ENCODE measurements at places on chromosomes 12 and 14.

- no peak for DNase-seq
These were observed 2.9 kb upstream of the OTX2 start for GRCh38 chr14:56813143-56813551.

GRCh38 chr12:69070319-69071090, 137.5 kb upstream of the CPM start:
- peak; percentile 24 for DNase-seq

GRCh38 chr12:44889926-44890325, 13.8 kb upstream of the NELL2 start:
- no peak for DNase-seq

GRCh38 chr12:4855121-4855924, 54.4 kb upstream of the KCNA1 start:
- no peak for DNase-seq

DNA sequence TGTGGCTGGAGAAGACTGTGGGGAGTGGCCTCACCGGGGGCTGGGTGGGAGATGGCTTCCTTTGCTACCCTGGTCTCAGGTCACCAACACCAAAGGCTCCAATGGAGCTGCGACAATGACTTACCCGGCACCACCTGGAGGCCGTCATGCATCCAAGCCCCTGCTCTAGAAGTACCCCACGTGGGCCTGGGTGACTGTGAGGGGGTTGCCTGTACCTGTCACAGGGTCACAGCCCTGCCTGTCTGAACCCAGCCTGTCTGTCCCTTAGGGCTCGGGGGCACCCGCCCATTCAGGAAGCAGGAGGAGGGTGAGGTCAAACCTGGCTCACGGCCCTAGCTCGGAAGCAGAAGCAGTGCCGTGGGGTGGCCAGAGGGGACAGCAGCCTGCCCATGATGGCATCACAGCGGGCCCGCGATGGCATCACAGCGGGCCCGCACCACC, 18.9 kb downstream of the ABCB9 start:
- DNase-seq, result no peak

DNA sequence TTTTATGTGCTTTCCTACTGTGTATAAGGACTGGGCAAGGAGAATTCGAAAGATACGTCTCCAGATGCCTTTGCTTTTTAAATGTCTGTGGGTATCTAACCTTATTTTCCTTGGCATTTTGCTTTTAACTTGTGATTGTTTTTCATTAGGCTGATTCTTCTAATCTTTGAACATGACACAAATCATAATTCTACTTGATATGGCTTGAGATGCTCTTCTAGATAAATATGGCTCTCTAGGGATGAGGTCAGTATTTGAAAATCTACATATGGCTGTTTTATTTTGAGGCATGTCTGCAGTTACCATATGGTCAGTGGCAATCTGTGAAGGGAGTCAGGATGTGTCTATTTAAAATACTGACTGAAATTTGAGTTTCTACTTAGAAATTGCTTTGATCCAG, 139.2 kb downstream of the SLC2A13 start:
- no peak for DNase-seq

DNA sequence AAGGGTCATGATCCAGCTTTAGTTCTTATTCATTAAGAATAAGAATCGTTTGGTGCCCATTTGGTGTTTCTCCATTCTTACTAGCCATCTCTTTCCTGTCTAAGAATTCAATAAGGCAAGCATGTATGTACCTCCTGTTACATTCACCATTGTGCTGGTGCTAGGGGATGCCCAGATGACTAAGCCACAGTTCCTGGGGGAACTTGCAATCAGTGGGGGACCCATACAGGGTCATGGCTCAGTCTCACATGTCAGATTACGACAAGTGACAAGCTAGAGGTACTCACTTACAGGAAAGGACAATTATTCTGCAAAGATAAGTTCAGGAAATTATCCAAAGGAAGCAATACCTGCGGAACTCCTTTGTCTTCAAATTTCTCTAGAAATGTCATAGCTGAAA, 125.4 kb downstream of the STXBP6 start:
- DNase-seq, result no peak

GRCh38 chr12:55829967-55830600, 697 bp upstream of the DNAJC14 start:
- DNase-seq, result no peak

- DNase-seq, result no peak
These were observed 351.2 kb downstream of the KCNH5 start for GRCh38 chr14:62694075-62694474.

DNA sequence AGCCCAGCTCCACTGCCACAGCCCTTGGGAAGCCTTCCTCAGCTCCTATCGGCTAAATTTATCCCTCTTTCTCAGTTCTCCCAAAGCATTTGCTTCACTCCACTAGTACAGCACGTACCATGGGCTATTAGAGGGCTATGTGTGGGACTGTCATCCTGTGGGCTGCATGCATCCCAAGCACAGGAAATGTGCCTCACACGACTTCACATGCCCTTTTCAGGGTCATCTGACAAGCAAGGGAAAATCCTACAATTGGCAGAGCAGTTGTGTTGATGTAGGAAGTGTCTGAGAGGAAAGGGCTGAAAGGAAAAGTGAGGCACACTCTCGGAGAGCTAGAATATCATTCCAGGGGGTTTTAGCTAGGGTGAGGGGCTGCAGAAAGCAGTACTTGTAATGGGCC, 47.6 kb downstream of the NINJ2 start:
- no peak for DNase-seq

DNA sequence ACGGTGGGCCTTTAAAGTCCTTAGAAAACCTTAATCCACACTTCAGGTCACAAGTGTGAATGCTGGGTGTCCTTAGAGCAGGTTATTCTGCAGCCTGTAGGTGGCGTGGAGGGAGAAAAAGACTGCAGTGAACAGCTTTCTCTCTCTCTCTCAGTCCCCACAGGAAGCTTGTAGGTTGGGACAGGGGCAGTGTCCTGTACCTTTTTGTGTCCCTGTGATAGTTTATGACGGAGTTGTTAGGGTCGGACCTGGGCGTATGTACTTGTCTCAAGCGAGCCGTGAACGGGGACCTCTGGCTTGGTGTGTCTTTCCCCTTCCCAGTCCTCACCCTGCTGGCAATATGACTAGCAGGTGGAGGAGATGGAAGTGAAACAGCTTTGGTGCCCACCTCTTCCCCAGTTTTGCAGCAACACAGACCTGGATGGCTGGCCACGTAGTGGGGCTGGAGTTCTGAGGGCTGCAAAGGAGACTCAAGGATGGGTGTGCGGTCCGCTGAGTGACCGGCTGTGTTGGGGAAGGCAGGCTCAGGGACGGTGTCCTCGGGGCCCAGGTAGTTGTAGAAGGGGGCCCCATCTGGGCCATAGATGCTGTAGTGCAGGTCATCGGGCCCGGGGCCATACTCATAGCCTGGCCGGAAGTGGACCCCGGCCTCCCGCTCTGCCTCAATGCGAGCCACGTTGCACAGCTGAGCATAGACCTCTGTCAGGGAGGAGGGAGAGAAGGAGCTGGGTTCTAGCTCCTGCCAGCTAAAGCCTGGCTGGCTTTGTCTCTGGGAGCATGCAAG, 8.9 kb downstream of the ISCA2 start:
- DNase-seq, result no peak

DNA sequence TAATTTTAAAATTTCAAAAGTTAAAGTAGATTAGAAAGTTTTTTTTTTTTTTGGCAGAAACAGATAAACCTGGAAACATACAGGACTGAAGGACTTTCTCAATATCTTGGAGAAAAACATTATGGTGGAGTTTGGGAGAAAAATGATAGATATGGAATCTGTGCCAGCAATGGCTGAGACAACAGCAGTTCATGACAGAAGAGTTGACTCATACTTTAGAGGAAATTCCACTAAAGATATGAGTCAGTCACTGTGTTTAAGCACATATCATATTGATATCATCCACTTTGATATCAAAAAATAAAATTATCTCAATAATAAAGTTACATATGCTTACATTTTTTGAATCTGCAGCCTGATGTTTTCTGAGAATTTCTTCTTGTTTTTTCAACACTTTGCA, 193.9 kb upstream of the OR4E1 start:
- no peak for DNase-seq

GRCh38 chr12:44589697-44590096, 286.4 kb downstream of the NELL2 start:
- no peak for DNase-seq

- no peak for DNase-seq
These were observed 14.9 kb upstream of the NFKBIA start for GRCh38 chr14:35419429-35419841.

- no peak for DNase-seq
These were observed 34.7 kb downstream of the CNOT2 start for GRCh38 chr12:70277973-70278372.

DNA sequence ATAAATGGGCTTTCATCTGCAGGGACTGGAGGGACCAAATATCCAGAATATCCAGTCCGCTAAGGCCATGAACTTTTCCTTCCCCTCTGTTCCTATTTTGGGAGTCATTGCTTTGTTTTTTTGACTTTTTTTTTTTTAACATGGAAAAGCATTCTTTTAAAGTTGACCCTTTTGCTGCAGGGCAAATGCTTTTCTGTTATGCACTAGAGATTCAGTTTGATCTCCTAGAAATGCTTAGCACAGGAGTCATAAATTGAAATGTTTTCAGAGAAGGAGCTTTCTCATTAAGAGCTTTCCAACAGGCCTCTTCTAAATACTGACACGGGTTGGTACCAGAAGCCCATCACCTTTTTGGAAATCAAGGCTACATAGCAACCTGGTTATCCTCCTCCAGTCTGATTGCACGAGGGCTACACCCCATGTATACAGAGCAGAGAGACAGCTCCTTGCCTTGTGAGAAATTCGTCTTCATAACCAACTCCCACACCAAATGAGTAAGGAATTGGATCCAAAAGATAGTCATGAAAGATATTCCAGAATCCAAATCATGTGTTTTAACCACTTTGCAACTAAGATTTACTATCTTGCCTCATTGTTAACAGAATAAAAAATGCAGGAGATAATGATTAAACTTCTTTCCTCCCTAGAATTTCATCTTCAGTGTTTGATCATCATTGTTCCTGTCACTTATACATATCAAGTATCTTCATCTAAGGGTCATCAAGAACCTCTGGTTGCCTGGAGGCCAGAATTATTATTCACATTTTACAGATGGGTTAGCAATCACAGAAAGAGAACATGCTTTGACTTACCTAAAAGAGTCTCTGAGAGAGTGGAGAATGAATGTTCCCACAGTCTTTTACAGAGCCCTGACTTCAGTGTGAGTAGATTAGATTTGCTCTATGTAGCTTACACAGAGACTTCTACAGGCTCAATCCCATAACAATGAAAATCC, 389.4 kb downstream of the ZFP36L1 start:
- DNase-seq, result no peak

DNA sequence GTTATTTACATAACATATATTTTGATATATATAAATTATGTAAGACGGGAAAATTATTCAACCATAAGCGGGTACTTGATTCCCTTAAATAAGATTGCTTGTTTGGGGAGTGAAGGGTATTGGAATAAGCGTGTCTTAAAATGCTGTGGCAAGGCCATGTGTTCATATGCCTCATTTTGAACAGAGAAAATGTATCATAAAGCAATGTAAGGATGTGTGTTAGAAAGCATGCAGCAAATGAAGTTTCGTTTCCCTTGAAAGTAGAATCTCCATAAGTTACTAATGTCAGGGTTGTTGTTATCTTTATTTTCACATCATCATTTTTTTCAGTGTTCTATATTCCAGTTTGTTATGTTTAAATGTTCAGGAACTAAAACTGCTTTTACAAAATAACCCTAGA, 465.6 kb downstream of the FOXG1 start:
- no peak for DNase-seq

- DNase-seq, result no peak
These were observed 9.9 kb downstream of the TUNAR start for GRCh38 chr14:95886366-95887056.

DNA sequence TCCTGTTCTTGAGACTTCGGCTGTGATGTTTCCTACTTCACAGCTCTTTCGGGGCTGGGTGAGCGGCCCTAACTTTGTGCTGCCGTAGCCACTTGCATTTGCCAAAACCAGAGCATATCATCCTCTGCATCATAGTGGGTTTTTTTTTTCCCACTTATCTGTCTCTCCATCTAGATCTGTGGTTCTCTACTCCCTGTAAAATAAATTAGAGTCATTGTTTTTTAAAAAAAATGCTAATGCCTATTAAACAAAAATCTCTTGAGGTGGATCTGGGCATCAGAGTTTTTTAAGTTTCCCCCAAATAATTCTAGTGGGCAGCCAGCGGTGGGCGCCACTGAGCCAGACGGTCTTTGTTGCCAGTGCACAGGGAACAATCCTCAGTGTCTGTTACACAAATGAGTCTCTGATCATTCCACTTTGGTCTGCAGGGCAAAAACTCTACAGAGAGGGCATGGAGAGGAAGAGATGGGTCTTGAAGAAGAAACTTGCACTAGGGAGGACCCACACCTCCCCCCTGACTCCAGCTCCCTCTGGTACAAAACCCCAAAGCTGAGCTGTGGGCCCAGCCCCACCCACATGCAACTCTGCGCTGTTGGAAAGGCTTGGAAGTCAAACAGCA, 62.4 kb upstream of the BCL2L14 start:
- no peak for DNase-seq

GRCh38 chr14:100159094-100159864, at the start of gene DEGS2:
Gene DEGS2, minus strand, starts transcription at chr14:100159645. Its CDS starts 58 bp downstream, at chr14:100159587.
- peak; percentile 20 for DNase-seq

DNA sequence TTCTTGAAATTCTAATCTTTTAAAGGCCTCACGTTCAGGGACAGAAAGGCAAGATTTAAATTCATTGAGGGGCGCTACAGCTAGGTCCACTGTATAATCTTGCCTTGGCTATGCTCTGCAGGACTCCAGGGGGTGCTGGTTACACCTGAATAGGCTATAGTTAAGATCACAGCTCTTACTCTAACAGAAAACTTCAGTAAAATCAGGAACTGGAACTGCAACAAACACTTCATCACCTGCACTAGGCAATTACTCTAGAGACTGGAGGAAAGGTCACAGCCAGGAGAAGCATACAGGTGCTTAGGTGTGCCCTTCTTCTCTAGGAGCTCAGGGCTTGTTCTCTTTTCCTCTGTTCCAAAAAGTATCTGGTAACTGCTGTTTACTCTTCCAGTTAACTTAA, 20.9 kb downstream of the SLCO1C1 start:
- no peak for DNase-seq

DNA sequence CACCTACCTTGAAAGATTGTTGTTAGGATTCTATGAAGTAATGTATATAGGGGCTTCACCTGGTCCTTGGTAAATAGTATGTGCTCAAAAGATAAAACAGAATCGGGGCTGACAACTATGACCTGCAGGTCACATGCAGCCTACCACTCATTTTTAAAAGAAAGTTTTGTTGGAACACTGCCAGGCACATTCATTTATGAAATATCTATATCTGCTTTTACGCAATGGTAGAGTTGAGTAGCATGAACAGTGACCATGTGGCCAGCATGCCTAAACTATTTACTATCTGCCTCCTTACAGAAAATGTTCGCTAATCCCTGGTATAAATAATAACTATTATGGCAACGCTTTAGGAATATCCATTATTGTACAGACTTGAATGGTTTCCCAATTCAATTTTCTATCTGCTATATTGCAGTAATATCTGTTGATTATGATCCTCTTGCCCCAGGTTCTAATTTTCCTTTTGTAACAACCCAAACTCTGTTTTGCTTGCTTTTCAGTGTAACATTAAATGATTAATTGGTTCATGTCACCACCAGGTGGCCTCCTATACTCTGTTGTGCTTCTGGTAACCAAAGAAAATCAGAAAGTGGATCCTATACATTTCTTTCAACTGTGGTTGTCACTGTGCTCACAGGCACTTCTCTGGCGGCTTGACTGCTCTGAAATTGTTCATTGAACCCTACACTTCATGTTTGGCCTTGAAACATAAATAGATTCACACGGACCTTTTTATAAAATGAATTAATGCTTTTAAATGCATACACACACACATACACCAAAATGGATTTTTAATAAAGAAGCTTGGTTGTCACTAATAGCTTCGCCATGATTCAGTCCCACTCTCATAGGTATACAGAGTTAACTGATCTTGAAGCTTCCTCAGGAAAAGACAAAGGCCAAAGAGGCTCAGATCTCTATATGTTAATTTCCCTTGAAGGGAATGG, 227.7 kb upstream of the NPAS3 start:
- no peak for DNase-seq
